ENCODE measurements at places on chromosomes 13 and 19.

GRCh38 chr13:32173881-32174280 lies 141.3 kb downstream of the ZAR1L start:
- DNase-seq: no peak

DNA sequence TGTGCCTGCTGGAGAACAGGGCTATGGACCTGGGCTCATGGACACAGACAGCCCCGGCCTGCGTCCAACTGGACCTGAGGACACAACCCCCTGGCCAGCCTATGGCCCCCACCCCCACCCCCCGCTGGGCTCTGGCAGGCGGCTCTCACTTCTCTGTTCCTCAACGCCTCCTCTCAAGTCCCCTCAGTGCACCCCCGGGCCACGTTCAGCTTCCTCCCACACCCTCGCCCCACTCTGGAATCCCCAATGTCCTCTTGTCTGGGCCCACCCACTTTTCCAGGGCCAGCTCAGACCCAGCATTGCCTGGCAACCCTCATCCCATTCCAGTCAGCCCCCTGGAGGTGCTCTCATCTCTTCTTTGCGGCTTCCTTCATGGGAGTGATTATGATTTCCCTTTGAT lies 130.2 kb upstream of the SPACA7 start:
- DNase-seq: no peak

- no peak for DNase-seq
Observed at GRCh38 chr13:112812306-112813055, 122.6 kb downstream of the ATP11A start.

- DNase-seq: no peak
Observed at GRCh38 chr19:28652765-28653164, 560.2 kb downstream of the UQCRFS1 start.

- DNase-seq: no peak
Observed at GRCh38 chr13:90502153-90502552, 845.3 kb upstream of the MIR17HG start.

DNA sequence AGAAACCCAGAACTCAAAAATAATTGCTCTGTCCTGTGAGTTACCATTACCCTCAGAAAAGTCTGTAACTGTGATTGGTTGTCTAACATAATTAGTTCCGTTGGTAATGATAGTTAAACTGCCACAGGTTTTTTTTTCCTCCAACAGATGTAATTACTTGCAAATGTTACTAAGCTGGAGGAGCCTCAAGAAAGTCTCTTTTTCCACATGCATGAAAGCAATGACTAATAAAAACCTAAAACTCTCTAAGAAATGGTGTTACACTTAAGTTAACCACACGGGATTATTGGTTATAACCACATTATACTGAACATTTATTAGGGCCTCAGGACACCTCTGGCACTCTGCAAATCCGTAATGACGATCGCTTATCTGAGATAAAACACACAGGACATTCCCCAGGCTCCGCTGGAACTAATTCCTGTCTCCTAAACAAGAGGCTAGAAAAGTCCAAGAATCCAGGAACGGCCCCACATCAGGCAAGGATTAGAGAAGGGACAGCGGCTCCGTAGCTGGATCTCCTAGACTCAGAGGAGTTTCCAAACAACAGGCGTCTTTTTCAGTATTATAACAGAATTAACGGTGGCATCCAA lies 753 bp downstream of the ZNF235 start:
- DNase-seq: no peak

DNA sequence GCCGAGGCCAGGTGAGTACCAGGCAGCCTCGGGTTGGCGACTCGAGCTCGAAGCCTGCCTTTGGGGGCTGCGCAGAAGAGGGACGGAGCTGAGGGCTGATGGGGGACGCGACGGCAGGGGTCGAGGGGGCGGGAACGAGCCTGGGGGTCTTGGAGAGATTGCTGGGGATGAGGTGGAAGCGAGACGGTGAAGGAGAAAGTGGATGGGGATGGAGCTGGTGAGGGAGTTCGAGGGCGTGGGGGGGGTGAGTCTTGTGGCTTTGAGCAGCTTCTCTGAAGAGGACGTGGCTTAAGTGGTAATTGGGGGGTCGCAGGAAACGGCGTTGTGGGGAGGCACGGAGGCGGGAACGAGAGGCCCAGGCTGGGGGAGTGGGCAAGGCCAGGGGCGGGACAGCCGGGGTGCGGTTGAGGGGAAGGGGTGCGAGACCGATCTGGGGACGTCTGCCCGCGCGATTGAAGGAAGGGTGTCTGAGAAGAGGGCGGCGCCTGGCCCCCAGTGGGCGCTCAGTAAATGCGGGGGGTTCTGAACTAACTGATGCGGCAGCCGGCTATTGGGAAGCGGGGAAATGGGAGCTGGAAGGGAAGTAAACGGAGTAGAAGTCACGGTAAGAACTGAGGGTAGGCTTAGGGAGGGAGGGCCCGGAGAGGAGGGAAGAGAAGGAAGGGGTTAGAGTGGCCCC lies 426 bp downstream of the MYO9B start:
- DNase-seq: peak; percentile 46

GRCh38 chr13:113597391-113598080 lies 13.0 kb downstream of the TFDP1 start:
- no peak for DNase-seq

GRCh38 chr13:83332751-83333150 lies 549.5 kb downstream of the SLITRK1 start:
- no peak for DNase-seq

DNA sequence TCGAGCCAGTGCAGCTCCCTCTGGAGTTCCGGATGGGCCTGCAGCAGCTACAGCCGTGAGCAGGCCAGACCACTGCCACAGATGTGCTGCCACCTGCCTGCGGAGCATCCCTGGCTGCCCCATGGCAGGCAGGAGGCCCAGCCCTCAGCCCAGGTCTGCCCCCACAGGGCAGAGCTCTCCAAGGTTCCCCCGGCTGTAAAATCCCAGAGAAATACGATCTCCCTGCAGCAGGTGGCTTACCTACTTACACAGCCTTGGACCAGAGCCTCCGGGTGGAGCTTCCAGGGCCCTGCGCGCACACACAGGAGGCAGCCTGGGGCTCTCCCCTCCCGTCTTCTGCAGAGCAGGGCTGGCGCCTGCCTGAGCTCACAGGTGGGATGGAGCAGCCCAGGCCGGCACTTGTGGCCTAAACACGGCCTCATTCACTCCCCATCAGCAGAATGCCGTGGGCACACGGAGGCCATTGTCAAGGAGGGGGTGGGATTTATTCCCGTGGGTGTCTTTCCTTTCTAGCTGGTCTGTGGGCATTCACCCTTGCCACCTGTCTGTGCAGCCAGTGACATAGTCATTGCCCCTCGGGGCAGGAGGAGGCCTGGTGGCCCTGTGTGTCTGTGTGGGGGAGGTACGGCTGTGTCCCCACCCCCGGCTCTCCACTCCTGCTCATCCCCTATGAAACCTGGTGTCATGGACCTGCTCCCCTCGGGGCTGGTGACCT lies 118.0 kb downstream of the KDM4B start:
- no peak for DNase-seq

DNA sequence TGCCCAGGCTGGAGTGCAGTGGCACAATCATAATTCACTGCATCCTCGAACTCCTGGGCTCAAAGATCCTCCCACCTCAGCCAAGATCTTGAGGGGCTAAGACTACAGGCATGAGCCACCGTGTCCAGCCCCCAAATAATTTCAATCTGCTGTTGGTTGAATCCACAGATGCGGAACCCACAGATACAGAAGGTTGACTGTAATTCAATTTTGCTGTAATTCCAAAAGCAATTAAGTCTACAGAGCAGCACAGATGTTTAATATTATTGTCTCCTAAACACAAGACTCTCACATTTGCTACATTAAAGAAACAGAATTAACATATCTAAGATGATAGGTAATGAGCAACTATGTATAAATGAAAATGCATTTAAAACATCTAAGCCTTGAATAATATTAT lies 75.6 kb downstream of the MIPEP start:
- no peak for DNase-seq

DNA sequence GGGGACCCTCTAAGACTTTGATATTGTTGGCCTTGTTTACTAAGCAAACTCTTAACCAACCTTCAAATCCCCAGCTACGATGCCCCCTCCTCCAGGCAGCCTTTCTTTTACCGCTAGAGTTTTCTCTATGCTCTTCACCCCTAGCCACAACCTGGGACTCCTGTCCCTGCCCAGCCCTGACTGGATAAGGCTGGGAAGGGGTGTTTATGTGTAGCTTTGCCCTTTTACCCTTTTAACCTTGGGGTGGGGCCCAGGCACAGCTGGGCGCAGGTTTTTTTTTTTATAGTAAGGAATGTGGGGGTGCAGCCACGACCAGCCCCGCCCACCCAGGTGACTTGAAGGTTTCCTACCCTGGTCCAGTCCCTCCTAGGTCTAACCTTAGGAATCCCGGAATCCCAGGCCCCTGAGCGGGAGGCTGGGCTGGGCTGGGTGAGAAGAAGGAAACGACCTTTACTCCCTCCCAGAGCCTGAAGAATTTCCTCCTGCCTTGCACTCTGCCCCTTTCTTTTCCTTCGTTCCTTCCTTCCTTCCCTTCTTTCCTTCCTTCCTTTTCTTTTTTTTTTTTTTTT lies 12.2 kb downstream of the TJP3 start:
- DNase-seq: no peak

- no peak for DNase-seq
Observed at GRCh38 chr13:105016266-105016665, 1519.2 kb downstream of the EFNB2 start.

DNA sequence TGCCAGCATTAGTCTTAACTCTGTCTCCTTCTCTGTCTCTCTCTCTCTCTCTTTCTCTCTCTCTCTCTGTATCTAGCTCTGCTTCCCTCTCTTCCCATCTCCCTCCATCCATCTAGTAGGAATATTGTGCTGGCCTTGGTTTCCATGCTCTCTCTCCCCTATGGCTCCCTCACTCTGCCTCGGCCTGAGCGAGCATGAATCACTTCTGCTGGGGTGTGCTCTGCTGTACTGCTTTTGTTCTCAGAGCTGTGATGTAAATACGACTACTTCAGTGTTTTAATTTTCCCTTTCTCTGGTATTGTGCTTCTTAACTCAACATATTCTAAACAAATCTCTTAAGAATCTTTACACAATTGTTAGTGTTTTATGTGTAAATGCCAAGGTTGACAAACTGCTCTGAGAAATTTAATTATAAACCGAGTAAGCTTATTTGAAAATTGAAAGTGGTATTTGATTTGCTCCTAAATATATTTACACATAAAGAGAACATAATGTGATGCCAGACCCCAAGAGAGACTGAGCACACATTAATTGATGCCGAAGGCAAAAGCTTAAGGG lies 211.5 kb upstream of the KL start:
- no peak for DNase-seq

- DNase-seq: no peak
Observed at GRCh38 chr19:35946203-35946602, 10.0 kb downstream of the LRFN3 start.

- no peak for DNase-seq
Observed at GRCh38 chr13:21812192-21812626, 141.3 kb downstream of the FGF9 start.

GRCh38 chr19:10036601-10037071 lies 23.4 kb downstream of the RDH8 start:
- DNase-seq: no peak

GRCh38 chr19:41521931-41522555 lies 53.9 kb upstream of the CEACAM21 start:
- peak; percentile 48 for DNase-seq

DNA sequence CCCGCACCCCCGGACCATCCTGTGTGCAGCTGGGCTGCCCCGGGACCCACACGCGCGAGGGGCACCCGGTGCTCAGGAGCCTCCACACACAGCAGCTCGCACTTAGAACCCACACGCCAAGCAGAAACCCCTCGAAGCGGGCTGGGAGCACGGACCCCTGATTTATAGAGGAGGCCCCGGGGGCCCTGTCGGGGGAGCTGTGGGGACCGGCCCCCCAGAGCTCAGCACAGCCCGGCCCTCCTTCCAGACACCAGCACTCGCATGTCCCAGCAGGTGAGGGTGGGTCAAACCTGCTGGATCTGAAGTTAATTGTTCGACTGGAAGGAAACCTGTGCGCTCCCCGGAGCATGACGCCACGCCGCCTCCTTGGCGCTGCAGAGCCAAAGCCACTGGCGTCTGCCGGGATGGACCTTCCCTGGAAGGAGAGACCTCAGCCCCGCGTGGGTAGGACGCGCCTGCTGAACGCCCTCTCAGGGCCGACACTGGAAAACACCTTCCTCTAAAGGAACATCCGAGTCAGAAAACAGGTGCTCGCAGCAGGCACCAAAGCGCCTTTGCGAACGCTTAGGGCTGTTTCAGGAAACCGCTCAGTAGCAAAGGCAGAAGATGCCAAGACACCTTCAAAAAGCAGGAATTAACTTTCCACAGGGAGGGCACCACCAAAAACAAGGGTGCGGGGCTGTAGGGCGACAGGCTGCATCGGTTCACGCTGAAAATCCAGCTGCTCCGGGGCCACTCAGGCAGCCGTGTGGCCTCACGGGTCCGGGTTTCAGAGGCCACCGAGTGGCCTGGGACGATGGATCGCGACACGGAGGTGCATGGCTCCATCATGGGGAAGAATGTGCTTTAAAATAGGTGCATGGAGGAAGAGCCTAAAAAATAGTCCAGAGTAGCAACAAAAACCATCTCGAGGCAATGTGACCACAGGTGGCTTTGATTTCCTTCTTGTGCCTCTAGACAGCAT lies 37.8 kb upstream of the GRTP1 start:
- no peak for DNase-seq

- DNase-seq: peak; percentile 68
Observed at GRCh38 chr13:41905600-41906254, 55.2 kb downstream of the VWA8 start.

GRCh38 chr13:108444448-108444847 lies 174.9 kb downstream of the TNFSF13B start:
- no peak for DNase-seq

DNA sequence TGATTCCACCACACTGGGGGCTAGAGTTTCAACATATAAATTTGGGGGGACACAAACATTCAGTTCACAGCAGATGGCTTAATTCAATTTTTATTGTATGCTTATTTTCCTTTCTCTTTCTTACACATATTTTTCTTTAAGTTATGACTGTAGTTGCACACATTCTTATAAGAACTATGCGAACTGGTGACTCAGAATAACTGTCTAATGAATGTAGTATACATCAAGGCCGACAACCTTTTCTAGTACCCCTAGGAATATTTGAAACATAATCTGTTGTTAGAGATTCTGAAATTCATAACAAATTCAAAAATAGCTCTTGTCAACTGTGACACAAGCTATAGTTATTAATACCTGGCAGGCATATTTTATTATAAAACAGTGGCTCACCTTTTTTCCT lies 695.6 kb downstream of the PCDH9 start:
- no peak for DNase-seq

GRCh38 chr19:58009666-58010301 lies 7.2 kb upstream of the ZNF606 start:
- peak; percentile 28 for DNase-seq

DNA sequence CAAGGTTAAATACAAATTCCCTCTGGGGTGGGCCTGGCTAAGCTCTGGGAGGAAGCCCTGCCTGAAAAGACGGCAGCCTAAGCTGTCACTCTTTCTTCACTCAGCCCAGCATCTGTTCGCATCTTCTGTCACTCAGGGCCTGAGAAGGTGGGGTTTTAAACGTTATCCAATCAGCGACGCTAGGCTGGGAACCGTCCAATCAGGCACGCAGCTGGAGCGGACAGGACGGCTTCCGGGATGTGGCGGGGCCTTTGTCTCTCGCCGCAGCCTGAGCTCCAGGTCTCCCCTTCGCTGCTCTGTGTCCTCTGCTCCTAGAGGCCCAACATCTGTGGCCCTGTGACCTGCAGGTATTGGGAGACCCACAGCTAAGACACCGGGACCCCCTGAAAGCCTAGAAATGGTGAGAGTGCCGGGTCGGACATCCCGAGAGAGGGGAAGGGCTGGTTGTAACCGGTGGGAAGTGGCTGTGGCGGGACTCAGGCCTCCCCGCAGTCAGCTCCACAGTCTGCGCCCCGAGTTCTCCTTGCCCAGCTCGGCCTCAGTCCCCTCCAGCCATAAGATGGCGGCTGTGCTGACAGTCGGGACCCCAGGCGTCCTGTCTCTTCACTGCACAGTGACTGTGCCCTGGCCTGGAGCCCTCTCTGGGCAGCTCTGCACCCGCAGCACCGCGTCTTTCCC lies at the start of gene ZNF431:
Gene ZNF431 (plus strand): TSS at position 254 of the 678 bp plus-strand sequence. CDS start 144 bp downstream, at position 398.
- DNase-seq: peak; percentile 83
